ENCODE measurements at places on chromosomes 5 and 9.

- DNase-seq: no peak
Observed at GRCh38 chr5:143177263-143177983, 226.1 kb downstream of the NR3C1 start.

DNA sequence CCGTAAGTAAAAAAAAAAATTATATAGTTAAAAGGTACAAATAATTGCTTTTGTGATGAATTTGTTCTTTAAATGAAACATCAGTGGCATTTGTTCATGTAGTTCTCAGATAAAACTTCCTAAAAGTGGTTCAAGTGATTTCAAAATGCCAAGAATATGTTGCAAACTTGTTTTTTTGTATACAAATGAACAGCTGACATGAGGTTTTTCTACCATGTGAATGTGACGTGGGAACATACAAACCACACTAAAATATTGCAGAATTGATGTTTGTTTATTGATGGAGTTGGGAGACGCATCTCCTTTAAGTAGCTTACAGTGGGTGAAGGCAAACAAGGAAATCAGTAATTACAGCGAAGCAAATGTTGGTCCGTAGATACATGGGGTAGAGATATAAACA is 16.9 kb downstream of the BASP1 start:
- DNase-seq: no peak

DNA sequence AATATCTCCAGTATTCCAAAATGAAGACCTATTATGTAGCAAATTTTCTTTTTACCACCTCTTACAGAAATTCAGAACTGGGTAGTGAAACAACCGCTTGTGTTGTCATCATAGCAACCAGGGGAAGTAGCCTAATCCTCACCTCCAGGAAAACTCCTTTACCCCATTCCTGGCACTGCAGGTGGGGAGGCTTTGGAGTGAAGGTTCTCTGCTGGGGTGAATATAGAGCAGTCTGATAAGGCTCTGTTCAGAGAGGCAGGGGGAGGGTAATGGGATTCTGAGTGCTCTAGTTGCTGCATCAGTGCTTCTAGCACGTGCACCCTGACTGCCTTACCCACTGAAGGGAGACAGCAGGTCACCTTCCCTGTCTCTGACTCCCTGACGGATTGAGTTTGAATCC is 116.2 kb downstream of the MAN2A1 start:
- DNase-seq: no peak

DNA sequence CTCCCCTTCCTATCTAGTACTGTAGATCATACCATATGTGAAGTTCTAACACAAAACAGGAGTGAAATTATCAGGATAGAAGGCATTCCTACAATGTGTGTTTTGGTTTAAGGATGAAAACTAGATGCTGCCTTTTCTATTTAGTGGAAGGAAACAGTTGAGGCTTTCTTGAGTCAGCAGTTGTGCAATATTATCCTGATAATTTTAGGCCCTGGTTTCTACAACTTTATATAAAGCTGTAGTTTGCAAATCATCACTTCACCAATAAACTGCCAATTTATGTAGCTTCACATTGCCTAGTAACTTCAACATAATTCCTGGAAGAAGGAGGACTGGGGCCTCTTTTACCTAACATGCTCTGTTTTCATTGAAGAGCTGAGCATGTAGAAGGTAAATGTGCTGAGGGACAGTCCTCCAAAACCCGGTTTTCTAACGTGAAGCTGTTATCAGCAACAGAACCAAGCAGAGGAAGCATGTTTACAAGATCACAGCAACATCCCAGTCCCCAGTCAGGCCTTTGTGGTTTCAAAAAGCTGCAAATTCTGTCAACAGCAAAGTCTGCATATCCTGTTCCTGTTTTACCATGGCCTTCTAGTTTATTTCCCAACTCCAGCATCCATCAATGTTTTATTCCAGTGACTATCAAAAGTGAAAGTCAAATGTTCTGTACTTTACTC is 513.4 kb upstream of the MEF2C start:
- peak; percentile 76 for DNase-seq

DNA sequence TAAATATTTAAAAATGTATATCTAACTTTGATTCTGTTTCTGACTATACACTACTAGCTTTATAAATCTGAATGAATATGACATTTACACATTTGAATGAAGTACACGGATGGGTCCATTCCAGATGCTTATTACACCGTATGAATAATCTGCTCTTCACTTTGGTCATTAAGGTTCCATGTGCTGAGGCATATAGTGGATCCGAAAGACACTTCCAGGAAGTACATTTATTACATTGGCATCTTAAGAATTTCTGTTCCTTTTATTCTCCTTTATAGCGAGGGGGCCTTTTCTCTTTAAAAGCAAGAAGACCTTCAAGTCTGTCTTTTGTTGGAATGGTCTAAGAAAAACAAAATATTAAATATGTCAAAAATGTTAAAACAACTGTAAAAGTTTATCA is 147.6 kb downstream of the AUH start:
- DNase-seq: no peak

DNA sequence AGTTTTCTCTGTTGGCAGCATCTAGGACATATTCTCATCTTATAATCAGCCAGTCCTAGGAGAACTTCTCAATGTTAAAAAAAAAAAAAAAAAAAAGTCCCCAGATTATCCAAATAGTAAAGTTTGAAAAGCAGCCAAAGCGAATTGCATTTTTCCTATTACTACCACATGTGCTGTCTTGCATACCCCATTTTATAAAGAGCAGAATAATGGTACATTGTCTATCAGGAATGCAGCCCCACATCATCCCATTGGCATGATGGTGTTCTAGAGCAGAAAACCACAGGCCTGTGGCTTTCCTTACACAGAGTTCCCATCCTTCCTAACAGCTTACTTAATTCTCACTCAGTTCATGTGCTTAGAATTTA is 381.6 kb downstream of the TMEM38B start:
- DNase-seq: no peak

GRCh38 chr9:136225366-136225747 is 20.3 kb downstream of the QSOX2 start:
- DNase-seq: no peak

- peak; percentile 71 for DNase-seq
Observed at GRCh38 chr5:39256477-39257235, 37.3 kb upstream of the FYB1 start.

GRCh38 chr9:84851935-84852585 is 182.5 kb downstream of the NTRK2 start:
- DNase-seq: no peak

GRCh38 chr9:25418974-25419373 is 259.3 kb downstream of the TUSC1 start:
- no peak for DNase-seq

GRCh38 chr9:35681341-35682002 is 7.7 kb downstream of the CA9 start:
- no peak for DNase-seq

GRCh38 chr9:76681556-76681955 is 82.7 kb upstream of the PCA3 start:
- no peak for DNase-seq

GRCh38 chr5:91182763-91183162 is 200.4 kb downstream of the ARRDC3 start:
- peak; percentile 51 for DNase-seq

DNA sequence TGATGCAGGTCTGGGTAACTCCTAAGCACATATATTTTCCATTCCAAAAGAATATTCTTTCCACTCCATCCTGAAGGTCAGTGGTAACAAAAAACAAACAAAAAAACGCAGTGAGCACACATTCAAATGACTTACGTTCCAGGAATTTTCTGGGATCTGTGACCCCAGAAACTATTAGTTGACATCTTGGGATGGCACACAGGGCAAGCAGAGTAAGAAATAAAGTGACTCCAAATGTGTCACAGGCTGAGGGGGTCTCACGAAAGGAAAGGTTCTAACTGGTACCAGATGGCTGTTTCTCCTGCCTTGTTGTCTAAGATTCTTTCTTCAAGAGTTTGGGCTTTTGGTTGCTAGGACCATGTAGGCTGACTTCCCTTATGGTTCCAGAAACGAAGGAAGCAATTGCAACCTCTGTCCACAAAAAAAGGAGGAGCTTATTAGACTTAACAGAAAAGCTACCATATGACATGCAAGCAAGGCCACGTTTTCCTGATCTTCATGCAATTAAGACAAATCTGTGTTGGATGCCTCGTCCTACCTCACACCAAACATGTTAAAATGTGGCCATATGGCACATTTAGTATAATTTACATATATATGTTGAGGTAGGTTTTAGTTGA is 32.7 kb downstream of the PTGS1 start:
- no peak for DNase-seq

DNA sequence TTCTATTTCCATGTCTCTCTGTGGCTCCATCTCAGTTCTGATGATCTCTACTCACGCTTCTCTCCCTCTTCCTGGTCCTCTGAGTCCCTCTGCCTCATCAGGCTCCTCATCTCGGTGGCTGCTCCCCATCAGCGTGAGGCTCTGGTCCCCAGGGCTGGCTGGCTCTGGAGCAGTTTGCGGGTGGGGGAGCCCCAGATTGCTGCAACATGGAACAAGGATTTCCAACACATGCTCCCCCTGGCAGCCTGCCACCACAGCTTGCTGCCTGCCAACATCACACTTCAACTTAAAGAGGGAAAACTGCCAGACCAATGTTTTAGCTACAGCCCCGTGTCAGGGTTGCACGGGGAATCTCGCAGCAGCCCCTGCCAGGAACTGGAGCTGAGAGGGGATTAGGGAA is 77.2 kb upstream of the NEK6 start:
- no peak for DNase-seq

DNA sequence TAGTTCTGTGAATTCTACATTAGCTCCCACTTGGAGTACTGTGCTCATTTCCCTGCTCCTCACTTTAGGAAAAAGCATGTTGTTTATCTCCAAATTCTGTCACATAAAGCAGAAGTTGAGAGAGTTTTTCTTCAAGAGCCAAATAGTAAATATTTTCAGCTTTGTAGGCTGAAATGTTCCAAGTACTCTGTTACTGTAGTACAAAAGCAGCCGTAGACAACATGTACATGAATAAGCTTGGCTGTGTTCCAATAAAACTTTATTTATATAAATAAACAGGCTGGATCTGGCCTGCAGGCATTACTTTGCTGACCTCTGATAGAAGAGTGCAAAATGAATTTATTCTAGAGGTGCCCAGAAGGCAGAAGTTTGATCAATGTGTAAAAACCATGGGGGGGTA is 73.0 kb upstream of the AGXT2 start:
- no peak for DNase-seq

DNA sequence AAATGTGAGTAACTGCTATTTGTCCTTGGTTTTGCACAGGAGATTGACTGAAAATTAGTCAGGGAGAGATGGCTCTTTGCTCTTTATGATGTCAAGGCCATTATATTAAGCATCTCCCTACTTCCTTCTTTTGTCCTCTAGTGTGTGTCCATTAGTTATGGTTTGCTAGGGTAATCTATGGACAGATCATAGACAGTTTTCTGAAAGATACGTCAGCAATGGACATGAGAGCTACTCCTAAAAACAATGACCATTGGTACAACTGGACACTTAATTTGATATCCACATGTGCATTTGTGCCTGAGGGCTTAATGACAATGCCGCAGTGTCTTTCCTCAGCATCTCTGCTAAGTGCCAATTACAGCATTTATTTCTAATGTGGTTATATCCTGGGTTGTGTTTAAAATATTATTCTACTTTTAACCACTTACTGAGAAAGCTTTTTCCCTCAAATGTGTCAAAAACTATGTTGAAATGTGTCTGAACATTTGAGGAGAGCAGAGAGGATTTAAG is 218.2 kb upstream of the RFX3 start:
- DNase-seq: no peak
